ENCODE measurements at places on chromosomes 6 and 20.
A peak's percentile ranks its signal among the peaks of the same experiment; 100 is the strongest.

DNA sequence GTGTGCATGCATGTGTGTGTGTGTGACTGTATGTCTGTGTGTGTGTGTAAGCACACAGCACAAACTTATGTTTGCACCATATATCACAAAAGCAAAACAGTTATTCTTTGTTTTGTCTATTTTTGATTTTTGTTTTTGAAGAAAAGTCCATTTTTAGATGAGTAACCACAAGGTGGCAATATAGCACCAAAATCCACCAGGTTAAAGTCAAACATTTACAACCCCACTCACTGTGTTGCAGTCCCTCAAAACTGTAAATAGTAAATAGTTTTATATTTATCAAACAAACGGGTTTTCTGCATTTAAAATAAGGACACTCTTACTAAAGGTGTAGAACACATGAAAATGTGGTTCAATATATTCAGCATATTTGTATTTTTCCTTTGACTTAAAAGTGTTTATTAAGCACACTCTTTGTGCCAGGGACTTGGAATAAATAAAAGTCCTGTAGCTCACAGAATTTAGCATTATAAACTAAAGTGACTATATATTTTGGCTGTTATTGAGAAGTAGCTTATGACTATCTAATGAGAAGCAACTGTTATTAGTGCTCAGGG lies 118.5 kb downstream of the GFRAL start:
- DNase-seq: no peak

- no peak for DNase-seq
These were observed 351.5 kb upstream of the CHD6 start for GRCh38 chr20:41969656-41970055.

DNA sequence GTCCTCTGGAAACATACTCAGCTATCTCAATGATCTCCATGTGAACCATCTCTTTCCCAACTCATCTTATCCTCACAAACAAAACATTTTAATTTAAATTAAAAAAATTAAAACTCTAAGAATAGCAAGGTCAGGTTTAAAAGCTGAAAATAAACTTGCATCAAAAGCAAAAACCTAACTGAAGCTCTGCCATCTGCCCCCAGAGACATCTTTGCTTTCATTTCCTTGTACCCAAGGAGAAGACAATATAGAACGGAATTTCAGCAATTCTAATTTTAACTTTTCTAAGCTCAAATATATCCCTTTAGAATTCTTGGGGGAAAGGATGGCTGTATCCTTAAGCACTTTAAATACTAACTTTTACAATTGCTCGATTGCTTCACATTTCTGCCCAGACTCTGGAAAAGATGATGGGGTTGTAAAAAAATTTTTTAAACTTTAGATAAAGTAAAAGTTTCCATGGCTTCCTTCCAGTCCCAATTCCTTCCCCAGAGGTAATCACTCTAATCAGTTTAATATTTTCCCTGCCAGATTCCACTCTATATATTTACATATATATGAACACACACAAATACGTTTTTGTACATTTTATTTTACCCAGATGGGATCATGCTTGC lies 69.2 kb upstream of the SMIM29 start:
- DNase-seq: no peak

GRCh38 chr6:120478650-120479049 lies 855.6 kb downstream of the TBC1D32 start:
- no peak for DNase-seq

DNA sequence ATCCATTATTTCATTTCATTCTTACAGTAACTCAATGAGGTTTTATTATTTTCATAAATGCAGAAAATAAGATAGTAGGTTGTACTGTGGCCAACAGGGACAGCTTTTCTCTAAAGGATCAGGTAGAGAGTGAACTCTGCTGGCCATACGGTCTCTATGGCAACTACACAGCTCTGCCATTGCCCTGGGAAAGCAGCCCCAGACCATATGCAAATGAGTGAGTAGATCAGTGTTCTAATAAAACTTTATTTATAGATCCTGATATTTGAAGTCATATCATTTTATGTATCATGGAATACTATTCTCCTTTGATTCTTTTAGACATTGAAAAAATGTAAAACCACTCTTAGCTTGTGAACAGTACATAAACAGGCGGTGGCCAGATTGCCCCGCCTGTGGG lies 192.5 kb upstream of the RREB1 start:
- DNase-seq: no peak

DNA sequence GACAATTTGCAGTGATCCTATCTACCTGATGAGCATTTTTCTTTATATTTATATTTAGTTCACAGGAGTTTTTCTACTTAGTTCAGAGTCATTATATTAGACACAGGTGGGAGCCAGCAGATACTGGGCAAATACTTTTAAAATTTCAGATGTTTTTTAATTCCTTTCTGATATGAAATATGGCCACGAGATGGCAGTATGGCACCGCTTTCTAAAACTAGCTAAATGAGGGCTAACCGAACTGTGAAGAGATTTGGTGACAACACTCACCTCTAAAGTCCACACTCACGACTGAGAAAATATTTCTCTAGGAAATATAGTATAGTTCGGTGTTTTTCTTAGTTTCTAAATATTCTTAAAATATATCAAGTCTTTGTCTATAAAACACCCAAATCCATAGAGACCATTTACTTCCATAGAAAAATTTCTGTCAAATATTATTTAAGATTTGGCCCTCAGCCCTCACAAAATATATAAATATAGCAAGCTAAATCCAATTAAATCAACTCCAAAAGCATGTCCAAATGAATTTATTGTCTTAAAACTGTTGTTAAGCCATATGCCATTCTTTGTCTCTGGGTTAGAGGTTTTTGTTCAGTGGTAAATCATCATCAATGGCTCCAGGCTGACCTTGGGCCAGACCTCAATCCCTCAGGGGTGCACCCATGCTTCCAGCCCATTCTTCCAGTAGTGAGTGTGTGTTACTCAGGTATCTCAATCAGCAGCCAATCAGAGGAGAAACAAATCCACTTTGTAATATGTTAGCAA lies 63.6 kb downstream of the HUS1B start:
- DNase-seq: peak; percentile 65

DNA sequence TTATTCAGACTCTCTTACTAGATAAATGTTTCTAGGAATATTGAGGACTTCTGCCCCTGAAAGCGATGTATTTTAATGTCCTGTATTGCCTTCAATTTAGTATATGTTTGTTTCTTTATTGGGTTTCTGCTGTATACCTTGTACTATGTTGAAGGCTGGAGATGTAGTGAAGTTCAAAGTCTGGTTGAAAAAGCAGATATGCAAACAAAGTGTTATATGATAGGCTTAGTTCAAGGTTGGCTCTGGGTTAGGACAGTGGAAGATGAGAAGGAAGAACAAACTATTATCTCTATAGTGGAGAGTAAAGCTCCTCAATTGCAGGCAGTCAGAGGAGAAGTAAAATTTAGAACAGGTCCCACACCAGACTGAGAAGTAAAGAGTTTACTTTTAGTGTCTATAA lies 36.3 kb upstream of the ADGRG6 start:
- DNase-seq: no peak

GRCh38 chr20:23092384-23092756 lies 6.2 kb upstream of the CD93 start:
- no peak for DNase-seq

- DNase-seq: no peak
These were observed 172.9 kb upstream of the SASH1 start for GRCh38 chr6:148169706-148170105.

GRCh38 chr6:11128608-11129007 lies 17.1 kb upstream of the ERVFRD-1 start:
- no peak for DNase-seq

DNA sequence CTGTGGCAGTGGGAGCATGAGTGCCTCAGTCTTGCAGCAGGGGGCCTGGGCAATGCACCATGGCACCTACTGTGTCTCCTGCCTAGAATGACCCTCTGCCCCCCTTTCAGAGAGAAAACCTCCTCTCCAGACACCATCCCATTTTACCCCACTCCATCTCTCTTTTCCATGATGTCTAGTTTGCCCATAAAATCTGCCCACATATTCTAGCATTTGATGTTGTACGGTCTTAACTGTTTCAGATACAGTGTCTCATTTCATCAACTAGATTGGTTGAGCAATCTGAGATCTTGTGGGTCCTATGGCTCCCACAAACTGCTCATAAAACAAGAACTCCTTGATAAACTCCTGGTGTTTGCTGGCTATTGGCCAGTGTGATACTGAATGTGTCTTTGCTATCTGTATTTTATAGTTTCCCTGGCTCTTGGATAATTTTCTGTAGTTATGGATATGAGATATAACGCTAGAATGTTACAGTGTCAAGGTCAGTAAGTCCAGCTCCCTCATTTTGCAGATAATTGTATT lies 8.1 kb downstream of the PNPLA1 start:
- DNase-seq: no peak

DNA sequence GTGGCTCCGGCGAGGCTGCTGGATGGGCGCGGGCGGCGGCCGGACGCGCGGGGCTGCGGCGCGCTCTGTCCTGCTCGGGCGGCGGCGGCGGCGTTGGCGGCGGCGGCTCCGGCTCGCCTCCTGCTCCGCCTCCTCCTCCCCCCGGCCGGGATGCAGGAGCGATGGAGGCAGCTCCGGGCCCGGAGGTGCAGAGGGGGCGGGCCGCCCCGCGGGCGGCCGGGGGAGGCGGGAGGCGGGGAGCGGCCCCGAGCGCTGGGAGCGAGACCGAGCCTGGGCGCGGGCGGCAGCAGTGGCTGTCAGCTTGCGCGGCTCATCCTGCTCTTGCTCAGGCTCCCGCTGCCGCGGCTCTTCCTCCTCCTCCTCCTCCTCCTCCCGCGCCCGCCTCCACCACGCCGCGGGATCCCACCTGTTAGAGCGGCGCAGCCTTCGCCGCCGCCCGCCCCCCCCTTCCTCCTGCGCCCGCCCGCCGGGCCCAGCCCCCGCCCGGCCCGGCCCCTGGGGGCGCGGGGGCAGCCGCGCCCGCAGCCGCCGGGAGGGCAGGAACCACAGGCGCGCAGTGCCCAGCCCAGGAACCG lies at the start of gene NOL4L:
TSS of gene NOL4L (minus strand) at position 323 of the 575 bp plus-strand sequence. CDS start 443 bp downstream, outside the sequence.
- peak; percentile 60 for DNase-seq

GRCh38 chr6:33248643-33248931 lies 23.1 kb downstream of the VPS52 start:
- no peak for DNase-seq

- DNase-seq: no peak
These were observed 4.5 kb upstream of the FASTKD5 start for GRCh38 chr20:3164043-3164762.

DNA sequence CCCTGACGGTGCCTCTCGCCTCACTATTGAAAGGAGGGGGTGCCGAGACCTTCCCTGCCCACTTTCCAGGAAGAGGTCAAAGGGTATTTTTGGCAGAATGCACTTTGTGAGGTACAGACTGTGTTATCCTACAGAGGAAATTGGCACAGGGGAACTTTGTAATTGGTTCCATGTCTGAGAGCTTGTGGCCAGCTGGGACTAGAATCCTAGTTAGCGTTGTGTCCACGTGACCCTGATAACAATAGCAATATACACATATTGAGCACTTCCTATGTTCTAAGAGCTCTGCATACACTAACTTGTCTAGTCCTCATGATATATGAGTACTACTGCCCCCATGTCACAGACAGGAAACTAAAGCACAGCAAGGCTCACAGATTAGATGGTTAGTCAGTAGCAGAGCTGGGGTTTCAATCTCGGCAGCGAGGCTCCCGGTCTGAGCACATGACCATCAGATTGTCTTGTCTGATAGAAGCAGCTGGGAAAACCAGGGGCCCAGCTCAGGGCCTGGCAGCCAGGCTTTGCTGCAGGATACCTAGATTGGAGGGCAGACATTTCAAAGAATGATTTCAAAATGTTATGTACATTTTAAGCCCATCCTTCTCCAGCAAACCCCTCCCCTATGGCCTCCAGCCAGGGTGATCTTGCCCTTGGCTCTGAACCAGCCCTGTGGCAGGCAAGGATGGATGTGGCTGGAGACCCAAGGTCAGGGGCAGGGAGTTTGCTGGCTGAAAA lies 1.4 kb downstream of the MAPK13 start:
- DNase-seq: peak; percentile 87

GRCh38 chr20:10005885-10006284 lies 28.9 kb upstream of the ANKEF1 start:
- no peak for DNase-seq

DNA sequence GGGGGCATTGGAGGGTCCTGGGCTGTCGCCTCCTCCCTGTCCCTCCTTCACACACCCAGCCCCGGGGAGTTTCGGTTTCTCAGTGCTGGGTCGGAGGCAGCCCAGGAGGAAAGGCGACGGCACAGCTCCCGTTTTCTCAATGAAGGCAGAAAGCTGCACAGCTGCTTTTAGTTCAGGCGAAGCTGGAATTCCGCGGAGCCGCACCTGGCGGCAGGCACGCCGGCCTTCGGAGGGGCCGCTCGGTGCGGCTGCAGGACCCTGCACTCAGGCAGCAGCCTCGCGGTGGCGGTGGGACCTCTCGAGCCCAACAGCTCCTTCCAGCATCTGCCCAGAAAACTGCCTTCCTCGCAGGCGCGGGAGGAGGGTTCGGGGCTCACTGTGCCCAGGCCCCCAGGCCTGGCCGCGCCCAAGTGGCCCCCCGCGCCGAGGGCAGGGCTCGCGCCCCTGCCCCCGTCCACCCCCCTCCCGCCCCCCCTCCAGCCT lies 4.6 kb downstream of the FOXQ1 start:
- peak; percentile 43 for DNase-seq

DNA sequence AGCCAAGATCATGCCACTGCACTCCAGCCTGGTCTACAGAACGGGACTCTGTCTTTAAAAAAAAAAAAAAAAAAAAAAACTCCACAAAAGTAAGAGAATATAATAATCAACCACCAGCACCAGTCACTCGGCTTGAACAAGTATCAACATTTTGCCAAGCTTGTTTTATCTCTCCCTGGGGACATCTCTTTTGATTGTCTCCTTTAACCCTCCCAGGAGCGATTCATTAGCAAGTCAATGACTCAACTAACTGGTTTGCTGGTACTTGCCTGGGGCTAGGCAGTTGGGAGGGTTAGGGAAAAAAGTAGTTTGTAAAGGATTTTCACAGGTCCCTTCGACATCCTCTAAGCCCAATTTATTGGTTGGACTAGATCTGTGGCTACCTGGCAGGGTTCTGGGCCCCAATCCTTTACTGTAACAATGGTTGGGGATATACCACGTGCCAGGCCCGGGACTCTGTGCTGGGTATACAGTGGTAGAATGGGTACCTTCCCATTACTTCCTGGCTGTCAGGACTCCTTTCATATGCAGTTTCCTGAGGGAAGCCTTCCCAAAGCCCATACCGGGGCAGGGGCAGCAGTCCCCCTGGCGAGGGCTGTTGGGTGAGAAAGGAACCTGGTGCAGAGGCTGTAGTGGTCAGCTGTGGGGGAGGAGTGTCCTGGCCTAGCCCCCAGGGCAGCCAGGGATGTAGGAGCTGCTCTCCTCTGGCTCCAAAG lies 12.2 kb downstream of the TGIF2 start:
- DNase-seq: no peak

GRCh38 chr6:41197234-41197633 lies 3.7 kb downstream of the TREML2 start:
- no peak for DNase-seq

DNA sequence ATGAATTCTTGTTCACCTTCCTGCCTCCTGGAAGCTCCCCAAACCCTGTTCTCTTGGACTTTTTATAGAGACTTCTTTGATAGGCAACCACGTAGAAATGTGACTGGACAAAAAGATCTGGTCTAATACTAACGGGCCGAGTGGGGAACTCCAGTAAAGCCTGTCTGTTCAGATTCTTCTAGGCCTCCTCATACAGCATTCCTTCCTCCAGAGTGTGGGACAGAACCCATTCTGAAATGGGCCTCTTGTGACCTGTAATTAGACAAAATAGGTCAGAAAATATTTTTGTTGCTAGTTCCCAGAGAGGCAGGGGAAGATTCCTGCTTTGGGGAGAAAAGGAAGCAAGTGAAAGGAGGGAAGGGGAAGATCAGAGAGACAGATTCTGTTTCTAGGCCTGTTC lies 374.3 kb downstream of the CDH26 start:
- no peak for DNase-seq
